ENCODE measurements at places on chromosomes 4 and X. TPM values are rescaled to one million over a fixed set of nuclear protein-coding genes. Genes with fewer than 3 reads are reported as not detected.

DGKK gene
- total RNA-seq = not detected

ZNF827 gene
- total RNA-seq = 19.1 TPM

ADH1B gene
- 1.8 TPM for total RNA-seq

TRIM60 gene
- not detected for total RNA-seq

STPG2 gene
- total RNA-seq = not detected

RAB33A gene
- not detected for total RNA-seq

XG gene
- total RNA-seq = not detected

ARHGAP36 gene
- not detected for total RNA-seq

EXOC1L gene
- total RNA-seq = not detected

TBC1D8B gene
- 9.2 TPM for total RNA-seq

TRIM2 gene
- total RNA-seq = 41.4 TPM

CTAG1A gene
- total RNA-seq = not detected

SMR3A gene
- not detected for total RNA-seq

ZMAT1 gene
- 0.69 TPM for total RNA-seq

TCP11X2 gene
- not detected for total RNA-seq

ADGRL3 gene
- total RNA-seq = not detected

EMCN gene
- total RNA-seq = not detected

HSFX4 gene
- total RNA-seq = not detected

HAND2 gene
- not detected for total RNA-seq

KLKB1 gene
- 0.10 TPM for total RNA-seq

IL15 gene
- 1.2 TPM for total RNA-seq

INTU gene
- 12.0 TPM for total RNA-seq

CDX4 gene
- not detected for total RNA-seq

NDST3 gene
- total RNA-seq = not detected

TRPC5OS gene
- 0.07 TPM for total RNA-seq

IL1RAPL1 gene
- 2.8 TPM for total RNA-seq

C4orf51 gene
- not detected for total RNA-seq

PNMA6A gene
- total RNA-seq = not detected

DDX53 gene
- not detected for total RNA-seq

GPR173 gene
- total RNA-seq = 3.4 TPM

CYSLTR1 gene
- not detected for total RNA-seq

EDNRA gene
- total RNA-seq = 2.0 TPM

TKTL1 gene
- 0.34 TPM for total RNA-seq

NFKB1 gene
- total RNA-seq = 29.4 TPM

SPANXN4 gene
- not detected for total RNA-seq

TBX22 gene
- total RNA-seq = not detected

NSG1 gene
- 0.12 TPM for total RNA-seq

NAP1L2 gene
- not detected for total RNA-seq

SPON2 gene
- total RNA-seq = 1.5 TPM

CYP4V2 gene
- total RNA-seq = 8.6 TPM

REELD1 gene
- 0.25 TPM for total RNA-seq

FNIP2 gene
- 4.8 TPM for total RNA-seq

SSX2 gene
- total RNA-seq = not detected

DNAAF6 gene
- not detected for total RNA-seq

XAGE5 gene
- total RNA-seq = not detected

OPHN1 gene
- 2.9 TPM for total RNA-seq

GYPE gene
- not detected for total RNA-seq

ARSD gene
- 8.0 TPM for total RNA-seq

FRG2 gene
- not detected for total RNA-seq

ZRSR2 gene
- total RNA-seq = 4.6 TPM

CPEB2 gene
- total RNA-seq = 1.3 TPM

HSFX2 gene
- not detected for total RNA-seq

KLB gene
- total RNA-seq = not detected

MEPE gene
- not detected for total RNA-seq

LIMCH1 gene
- total RNA-seq = 10.4 TPM

RGN gene
- not detected for total RNA-seq

SSX5 gene
- not detected for total RNA-seq

SASH3 gene
- 0.42 TPM for total RNA-seq

S100P gene
- total RNA-seq = 4.1 TPM

CITED1 gene
- total RNA-seq = 2.8 TPM

Measured in HCT116 (cell line).